ENCODE measurements at places on chromosomes 7 and 10.

GRCh38 chr7:777728-778078 lies 50.6 kb upstream of the PRKAR1B start:
- DNase-seq = no peak

DNA sequence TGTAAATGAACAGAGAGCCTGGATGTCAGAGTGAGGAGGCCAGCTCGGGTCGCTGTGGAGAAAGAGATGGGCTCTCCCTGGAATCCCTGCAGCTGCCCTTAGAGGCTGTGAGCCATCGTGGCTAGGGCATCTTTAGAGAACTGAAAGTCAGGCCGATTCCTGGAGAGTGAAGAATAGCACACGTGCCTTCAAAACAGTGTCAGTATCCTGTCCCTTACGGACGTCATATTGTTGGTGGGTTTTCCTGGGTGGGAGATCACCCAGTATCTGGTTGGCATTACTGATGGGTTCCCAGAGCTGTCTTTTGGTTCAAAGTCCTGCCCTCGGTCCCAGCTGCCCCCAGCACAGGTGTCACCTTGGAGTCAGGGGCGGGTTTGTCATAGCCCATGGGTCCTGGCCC lies 25.3 kb downstream of the IKZF1 start:
- DNase-seq = no peak

- DNase-seq = no peak
These were observed 49.5 kb downstream of the FAM53B start for GRCh38 chr10:124694481-124695220.

- DNase-seq = no peak
These were observed 1.2 kb upstream of the ADD3 start for GRCh38 chr10:110006358-110007160.

GRCh38 chr7:142880876-142881505 lies 4.6 kb downstream of the TRPV6 start:
- DNase-seq = peak; percentile 32

DNA sequence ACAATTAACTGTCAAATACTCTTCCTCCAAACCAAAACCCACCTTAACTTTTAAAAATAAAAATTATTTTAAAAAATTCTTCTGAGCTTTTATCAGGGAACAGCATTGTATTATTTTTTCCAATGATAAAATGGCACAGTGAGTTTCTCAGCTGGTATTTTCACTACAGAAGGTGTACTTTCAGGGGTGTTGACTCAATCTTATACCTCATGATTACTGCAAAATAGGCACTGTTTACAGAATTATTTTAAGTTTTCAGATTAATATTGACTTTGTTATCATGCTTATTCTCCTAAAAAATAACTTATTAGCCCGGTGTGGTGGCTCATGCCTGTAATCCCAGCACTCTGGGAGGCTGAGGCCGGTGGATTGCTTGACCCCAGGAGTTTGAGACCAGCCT lies 24.3 kb downstream of the RHEB start:
- DNase-seq = no peak

GRCh38 chr7:33773053-33773452 lies 132.3 kb upstream of the BMPER start:
- DNase-seq = no peak

- DNase-seq = no peak
These were observed 22.6 kb upstream of the CREB5 start for GRCh38 chr7:28389504-28390395.

GRCh38 chr7:125481323-125481722 lies 551.7 kb upstream of the POT1 start:
- DNase-seq = no peak

DNA sequence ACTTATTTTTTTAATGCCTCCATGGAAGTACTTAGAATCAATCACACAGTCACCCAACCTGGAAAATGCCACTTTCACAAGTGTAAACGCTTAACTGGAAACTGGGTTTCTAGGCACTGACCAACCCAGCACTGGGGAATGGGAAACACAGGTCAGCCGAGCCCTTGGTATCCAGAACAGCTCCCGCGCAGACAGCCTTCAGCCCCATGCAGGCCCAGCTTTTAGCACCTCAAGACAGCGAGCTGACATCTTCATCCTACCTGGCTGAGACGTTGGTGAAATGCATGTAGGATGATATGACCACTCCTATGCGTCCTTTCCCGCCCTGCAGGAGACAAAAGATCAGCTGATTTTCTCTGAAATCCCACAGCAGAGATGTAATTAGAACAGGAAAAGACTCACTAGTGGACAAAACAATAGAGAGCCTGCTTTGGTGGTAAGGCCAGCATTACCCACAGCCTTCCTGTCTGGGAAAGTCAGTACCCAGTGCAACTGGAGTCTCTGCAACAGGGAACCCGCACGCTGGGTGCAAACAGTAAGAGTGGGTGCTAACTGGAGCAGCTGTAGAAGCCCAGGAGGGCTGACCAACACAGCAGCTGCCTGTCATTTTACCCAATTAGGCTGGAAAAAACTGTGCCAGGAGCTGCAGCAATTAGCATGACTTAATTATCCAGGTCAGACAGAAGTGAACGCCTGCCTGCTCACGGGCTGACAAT lies 153.7 kb downstream of the TNS3 start:
- DNase-seq = no peak

- DNase-seq = no peak
These were observed 58.0 kb downstream of the PDGFA start for GRCh38 chr7:461453-462172.

DNA sequence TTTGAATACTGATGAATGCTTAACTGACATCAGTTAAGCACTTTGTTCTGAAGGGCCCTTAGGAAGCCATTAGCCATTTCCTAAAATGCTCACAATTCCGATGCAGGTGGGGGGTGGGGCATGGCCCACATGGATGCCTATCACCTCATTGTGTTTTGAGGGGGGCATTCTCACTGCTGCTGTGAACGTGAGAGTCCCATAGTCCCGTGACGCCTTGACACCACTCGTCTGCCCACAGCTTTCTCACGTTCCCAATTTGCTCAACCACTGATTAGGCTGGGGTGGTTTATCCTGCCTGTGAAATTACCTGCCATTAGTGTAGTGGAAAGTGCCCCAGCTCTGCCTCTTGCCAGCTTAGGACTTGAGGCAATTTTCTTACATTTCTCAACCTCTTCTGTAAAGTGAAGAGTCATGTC lies 31.9 kb downstream of the DUSP5 start:
- DNase-seq = peak; percentile 22

DNA sequence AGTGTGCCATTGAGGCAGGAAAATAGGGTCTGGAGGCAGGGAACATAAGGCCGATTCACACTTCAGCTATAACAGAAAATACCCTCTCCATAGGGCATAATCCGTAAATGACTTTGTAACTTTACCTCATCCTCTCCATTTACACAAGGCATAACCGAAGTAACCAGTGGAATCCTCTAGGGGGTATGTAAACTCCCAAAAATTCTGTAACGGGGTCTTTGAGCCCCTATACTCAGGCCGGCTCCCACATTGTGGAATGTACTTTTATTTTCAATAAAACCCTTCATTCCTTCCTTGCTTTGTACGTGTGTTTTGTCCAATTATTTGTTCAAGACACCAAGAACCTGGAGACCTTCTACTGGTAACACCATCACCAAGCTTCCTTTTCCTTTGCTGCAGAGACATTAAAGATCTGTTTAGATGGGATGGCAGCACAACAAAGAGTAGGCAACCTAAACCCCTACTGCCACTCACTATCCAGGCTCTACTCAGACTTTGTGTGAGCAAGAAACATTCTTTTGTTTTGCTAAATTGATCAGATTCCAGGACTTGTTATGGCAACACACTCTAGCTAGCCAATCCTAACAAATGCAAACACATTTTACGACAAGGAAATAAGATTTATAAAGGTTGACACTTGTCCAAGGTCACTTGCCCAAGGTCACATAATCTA lies 99.3 kb downstream of the DGKI start:
- DNase-seq = no peak

DNA sequence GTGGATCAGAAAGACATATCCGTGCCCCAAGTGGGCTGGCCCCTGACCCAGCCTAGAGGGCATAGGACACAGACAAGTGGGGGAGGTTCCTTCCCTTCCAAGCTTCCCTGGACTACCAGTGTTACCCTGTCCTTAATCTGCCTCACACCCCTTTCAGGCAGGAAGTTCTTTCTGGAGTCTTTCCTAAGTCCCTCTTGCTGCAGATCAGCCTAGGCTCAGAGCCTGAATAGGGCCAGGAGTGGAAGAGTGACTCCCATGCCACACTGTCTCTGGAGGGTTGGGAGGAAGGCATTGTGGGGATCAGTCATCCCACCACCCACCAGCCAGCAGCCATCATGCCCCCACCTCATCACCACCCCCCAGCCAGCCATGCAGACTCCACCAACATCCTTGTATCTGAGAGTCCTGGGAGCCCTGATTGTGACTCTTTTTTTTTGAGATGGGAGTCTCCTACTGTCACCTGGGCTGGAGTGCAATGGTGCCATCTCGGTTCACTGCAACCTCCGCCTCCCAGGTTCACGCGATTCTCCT lies 22.6 kb downstream of the POLL start:
- DNase-seq = no peak

- DNase-seq = no peak
These were observed 178.0 kb upstream of the MKI67 start for GRCh38 chr10:128304271-128304670.

GRCh38 chr10:69829775-69830174 lies 28.1 kb downstream of the COL13A1 start:
- no peak for DNase-seq

GRCh38 chr10:85741626-85742300 lies 624.8 kb downstream of the GRID1 start:
- DNase-seq = no peak

DNA sequence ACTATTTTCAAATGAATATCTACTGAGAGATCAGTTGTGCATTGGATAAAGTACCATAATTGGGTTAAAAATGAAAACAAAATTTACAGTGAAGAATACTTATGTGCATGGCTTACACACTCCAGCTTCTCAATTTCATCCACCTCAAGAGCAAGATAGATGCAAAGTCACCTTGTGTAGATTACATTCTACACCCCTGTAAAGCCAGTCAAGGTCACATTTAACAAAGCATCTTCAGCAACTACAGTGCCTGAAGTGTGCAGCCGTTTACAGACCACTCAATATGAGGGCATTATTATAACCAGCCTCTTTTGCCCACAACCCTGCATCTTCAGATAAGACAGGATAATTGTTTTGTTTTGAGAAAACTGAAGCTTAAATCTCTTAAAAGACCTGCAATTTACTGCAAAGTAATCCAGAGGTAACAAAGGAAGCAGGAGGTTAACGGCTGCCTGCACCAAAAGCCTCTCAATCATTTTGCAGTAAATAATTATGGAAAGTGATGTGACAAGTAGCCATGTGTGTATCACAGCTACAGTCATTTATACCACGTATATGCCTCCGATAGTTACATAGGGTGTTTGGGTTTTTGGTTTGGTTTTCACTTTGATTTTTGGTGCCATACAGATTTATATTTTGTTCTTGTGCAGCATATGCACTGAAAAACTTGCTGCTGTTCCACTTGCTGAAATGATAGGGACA lies 4.9 kb downstream of the PURB start:
- DNase-seq = no peak

- no peak for DNase-seq
These were observed 8.6 kb downstream of the SCIN start for GRCh38 chr7:12578930-12579640.

DNA sequence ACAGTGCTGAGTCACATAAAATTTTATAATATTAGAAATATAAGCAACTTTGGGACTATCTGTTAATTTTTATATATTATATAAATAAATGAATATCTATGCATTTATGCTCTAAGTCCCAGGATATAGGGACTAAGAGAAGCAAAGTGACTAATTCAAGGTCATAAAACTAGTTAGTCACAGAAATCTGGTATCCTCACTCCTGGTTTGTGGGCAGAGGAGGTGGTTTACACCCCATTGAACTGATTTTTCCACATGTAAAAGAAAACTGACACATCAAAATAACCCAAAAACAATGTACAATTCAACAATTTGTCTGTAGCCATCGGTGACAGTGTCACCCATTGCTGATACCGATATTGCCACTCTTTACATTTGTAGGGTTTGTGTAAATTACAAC lies 3.0 kb downstream of the PCLO start:
- DNase-seq = no peak

DNA sequence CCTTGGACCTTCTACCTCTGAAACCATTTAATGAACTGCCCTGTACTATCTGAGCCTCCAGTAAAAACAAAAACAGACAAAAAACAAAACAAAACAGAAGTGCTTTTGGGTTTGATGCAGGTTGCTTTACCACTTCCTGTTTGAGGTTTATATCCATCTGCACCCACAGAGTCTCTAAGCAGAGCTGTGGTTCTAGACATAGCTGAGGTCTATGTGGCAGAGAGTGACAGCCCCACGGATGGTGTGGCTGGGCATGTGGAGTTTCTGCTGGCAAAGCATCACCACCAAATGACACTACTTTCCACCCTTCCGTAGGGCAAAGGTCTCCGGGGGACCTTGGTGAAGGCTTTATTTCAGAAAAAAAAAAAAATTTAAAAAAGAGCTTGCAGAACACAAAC lies 754.2 kb downstream of the GRID1 start:
- DNase-seq = peak; percentile 19

DNA sequence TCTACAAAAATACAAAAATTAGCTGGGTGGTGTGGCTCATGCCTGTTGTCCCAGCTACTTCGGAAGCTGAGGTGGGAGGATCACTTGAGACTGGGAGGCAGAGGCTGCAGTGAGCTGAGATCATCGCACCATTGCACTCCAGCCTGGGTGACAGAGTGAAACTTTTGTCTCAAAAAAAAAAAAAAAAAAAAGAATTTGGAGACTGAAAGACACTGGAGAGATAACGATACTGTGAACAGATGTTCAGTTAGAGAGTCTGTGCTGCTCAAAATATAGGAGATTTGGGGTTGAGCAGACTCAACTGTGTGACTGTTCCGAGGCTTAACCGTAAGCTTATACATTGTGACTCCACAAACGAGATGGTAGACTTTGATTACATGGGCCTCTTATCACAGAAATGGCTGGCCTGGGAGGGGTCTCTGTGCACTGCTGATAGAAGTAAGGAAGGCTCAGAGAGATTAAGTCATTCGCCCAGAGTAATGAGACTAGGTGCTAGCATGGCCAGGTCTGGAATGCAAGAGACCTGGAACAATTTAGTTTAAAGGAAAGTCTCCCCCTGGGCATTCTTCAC lies 19.4 kb downstream of the WBP1L start:
- DNase-seq = no peak

DNA sequence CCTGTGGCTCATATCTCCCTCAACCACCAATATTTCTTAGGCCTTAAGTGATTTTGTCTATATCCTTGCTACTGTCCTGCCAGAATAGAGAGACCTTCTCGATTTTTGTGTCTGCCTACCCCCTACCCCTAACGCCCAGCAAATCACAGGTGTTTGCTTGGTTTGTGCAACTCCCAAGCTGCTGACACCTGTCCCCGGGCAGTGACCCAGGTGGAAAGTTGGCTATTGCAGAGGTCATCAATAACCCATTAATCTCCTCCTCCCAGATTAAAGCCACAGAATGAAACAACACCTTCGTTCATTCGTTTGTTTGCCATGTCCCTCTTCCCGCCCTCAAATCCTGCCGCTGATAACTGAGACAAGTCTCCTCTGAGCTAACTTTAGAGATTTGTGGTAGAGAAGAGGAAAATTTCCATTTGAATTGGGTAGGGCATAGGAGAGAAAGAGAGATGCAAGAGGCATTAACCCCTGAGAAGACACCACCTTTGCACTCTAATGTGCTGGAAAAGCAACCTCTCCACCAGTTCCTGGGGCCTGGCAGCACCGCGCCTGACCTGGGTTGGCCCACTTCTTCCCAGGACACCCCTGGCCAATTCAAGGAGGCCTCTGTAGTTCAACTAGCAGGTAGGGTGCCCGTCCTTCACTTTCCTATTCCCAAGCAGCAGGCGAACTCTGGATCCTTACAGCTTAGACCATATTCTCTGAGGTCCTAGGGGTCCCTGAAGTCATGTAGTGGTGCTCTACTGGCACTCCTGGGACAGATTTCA lies 3.0 kb downstream of the NEUROG3 start:
- DNase-seq = no peak

All from T-helper 17 cell (primary cell).